HCEC 1CT (cell line): ENCODE measurements at places on chromosomes 2 and 18.
A peak's percentile ranks its signal among the peaks of the same experiment; 100 is the strongest.

GRCh38 chr2:241506793-241507429, 1.5 kb downstream of the STK25 start:
- DNase-seq = no peak

GRCh38 chr2:233544200-233544610, 22.4 kb downstream of the USP40 start:
- DNase-seq = no peak

DNA sequence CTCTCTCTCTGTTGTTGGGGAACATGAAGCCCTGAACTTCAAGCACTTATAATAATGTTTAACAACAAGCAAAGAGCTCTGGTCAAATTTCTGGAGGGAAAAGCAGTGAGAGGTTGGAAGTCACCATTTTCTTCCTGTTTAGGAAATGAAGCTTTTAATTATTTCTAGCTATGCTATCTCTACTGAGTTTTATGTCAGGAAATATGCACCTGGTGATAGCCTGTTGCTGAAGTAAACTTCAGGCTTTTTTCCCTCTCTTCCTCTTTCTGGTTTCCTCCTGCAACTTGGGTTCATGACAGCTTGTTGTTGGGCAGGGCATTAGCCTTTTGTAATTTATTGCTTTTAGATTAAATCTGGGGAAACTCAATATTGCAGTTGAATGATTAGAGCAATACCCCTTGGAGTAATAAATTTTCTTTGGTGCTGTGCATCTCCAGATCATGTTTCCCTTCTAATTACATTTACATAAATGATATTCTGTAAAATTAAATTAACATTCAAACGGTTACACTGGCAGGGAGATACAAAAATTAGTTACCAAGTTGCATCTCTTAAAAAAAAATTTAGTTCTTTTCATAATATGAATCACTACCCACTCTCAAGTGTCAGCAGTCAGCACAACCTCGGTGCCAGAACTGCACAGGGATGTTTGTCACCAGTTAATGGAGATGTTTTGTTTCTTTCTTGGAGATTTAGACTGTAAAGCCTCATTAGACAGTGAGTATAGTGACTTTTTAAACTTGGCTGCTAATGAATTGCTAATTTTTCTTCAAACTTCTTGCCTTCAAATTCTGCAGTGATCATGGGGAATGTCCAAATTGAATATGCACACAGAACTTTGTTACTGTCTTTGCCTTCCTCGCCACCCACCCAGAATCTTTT, 466.6 kb upstream of the ETAA1 start:
- DNase-seq = no peak

DNA sequence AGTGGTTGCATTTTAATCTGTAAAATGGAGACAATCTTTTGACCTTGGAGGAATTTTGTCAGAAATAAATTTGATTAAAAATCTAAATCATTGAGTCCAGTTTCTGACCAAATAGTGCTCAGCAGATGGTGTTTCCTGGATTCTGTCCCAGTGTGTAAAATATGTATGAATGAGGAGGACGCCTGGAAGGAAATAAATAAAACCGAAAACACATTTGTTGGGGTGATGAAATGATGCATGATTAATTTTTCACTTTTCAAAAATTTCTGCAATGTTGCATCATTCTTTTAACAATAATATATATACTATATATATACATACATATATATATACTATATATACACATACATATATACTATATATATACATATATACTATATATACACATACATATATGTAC, 261.1 kb upstream of the TRIB2 start:
- peak; percentile 79 for DNase-seq

DNA sequence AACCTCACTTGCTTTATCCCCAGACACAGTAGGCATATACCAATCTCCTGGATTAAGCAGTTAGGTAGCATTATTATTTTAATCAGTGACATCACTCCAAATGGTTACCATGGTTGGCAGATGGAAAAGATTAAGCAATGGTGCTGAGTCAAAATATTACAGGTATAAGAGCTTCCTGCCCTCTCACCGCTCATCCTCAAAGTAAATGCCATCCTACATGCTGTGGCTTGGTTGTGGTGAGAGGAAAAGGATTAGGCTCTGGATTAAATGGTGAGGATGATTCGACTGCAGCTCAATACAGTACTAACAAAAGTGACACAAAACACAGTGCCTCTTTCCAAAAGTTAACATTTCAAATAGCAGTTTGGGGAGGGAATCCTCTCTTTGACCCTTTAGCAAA, 108.9 kb upstream of the ACAA2 start:
- DNase-seq = no peak

GRCh38 chr2:9215680-9216079, 9.1 kb downstream of the ASAP2 start:
- no peak for DNase-seq

DNA sequence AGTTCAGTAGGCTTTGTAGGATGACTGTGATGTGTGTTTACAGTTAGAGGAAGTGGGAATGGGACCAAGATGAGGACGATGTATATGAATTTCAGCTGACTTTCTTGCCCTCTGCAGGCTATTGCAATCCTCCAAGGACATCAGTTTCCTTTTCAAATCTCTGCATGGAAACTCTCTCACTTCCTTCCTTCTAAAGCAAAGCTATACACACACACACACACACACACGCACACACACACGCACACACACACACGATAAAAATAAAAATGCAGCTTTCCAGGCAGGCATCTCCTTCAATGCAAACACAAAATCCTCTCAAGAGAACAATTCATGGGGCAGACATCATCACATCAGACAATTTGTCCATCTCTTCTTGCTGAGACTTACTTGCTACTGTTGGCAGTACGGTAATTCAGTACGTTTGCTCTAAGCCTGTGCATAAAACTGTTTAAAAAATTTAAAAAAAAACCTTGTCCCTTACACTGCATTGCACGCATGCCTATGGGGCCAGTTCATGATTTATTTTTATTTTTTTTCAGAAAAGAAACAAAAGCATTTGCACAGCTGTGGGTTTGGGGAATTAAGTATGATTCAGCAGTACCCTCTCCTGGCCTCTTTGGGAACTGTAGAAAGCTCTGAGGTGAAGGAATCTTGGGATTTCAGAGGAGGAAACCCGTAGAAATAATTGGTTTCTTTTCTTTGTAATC, 27.1 kb upstream of the ICOS start:
- peak; percentile 65 for DNase-seq

GRCh38 chr2:160174322-160174721, 25.8 kb downstream of the ITGB6 start:
- no peak for DNase-seq

GRCh38 chr2:238233625-238234024, 6.2 kb downstream of the HES6 start:
- DNase-seq = no peak
